Retina (tissue), 1 donor: ENCODE measurements at places on chromosomes 3 and 15.

GRCh38 chr3:195001961-195002861, 268.7 kb downstream of the XXYLT1 start:
- DNase-seq = peak; percentile 60

GRCh38 chr15:74800559-74801094, 12.0 kb upstream of the LMAN1L start:
- no peak for DNase-seq

- no peak for DNase-seq
These were observed 23.7 kb downstream of the RIOX2 start for GRCh38 chr3:97948351-97949109.

GRCh38 chr15:39783244-39783820, 691 bp upstream of the FSIP1 start:
- DNase-seq = no peak

DNA sequence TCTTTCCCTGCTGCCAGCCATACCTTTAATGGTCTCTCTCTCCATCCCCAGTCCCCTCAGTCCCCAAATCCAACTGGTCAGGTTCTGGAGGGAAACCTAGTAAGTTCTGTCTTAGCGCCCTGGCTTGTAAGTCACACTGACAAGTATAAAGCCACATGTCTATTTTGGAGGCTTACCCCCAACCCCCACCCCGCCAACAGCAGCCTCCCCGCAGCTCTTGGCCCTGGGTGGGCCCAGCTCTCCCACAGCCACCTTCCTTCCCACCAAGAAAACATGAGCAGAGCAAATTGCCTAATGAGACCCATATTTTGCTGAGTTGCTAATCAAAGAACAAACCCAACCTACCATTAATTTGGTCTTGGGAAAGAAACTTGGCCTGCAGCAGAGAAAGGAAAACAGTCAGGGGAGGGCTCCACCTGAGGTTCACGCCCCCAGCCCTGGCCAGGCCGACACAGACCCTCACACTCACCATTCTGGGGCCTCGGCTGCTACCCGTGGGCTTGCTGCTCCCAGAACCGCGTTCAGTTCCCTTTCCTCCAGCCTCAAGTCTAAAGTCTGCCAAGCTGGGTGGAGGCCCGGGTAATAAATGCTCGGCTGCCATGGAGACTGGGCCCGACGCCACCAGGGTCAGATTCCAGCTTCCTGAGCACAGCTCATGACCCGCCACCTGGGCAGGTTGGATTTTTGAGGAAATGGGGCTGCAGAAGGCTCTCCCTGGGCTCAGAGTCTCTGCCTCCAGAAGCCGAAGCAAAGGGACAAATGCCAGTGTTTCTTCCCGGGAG, at the start of gene CALML4:
CALML4 (minus strand) TSS at position 557 of the 782 bp plus-strand sequence; CDS start at position 472, 85 bp downstream.
- no peak for DNase-seq

DNA sequence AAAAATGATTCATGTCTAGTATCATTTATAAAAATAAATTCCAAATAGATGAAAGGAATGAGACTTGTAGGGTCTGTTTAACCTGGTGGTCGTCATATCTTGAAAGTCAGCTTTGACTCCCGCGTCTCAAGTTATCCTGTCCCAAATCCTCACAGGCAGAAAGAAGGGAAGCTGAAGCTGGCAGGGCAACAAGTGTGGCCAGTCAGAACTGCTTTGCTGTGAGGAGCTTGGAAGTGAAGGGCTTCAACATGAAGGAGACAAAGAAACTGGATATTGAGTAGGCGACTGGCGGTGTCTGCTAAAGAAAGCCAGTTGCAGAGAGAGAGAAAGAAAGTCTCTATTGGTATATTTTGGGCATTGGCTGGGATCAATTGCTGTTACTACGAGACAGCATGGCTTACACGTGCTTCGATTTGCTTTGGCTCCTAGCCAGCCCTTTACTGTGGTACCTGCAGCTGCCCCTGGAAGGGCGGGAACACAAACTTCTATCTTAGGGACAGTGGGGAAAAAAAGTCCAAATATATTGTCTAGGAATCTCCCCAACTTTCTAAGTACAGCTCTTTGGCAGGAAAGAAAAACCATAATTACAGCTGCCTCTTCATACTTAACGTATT, 107.2 kb downstream of the CHST2 start:
- DNase-seq = no peak

- peak; percentile 81 for DNase-seq
These were observed 50.3 kb downstream of the CHSY1 start for GRCh38 chr15:101201411-101202174.

DNA sequence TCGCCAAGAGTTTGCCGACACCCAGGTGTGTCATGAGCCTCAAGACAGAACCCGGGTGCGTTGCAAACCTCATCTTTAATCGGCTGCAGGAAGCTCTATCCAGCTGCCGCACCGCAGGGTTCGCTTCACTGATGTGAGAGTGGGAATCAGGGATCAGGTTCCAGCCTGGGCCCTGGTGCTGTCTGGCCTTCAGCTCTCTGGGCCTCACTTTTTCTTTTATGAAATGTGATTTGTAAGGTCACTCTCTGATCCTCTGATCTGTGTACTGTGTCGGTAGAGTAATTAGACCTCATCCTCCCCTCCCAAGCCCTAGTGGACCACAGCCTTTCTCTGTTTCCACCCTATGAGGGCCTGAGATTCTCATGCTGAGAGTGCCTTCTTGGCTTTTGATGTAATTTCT, 202.8 kb upstream of the UBE2E1 start:
- no peak for DNase-seq

GRCh38 chr3:177538048-177538749, 340.9 kb upstream of the TBL1XR1 start:
- DNase-seq = no peak

DNA sequence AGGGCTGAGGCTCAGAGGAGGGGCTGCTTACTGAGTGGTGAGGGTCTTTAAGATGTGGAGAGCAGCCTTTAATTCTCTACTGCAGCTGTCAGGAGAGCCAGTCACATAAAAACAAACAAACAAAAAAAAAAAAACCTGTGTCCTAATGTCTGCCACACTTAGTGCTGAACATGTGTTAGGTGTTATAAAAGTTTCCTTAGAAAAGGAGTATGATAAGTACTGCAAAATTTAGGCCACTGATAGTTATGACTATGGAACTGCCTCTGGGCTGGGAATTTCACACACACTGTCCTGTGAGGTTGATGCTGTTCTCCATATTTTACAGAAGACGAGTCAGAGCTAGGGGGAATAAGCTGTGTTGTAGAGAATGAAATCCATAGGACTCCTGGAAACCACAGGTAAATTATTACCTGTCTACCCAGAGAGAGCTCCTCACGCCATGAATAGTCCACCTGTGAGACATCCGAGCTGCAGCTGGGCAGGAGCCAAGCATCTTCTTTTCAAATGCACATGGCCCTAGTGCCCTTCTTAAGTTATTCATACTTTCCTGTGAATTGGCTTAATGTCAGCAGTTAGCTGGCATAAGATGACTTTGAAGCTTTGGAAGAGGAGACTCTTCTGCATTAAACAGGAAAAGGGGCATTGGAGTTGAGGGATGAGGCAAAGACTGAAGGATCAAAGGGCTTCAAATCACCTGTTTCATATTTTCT, 34.5 kb upstream of the SKOR1 start:
- no peak for DNase-seq

- no peak for DNase-seq
These were observed 11.4 kb upstream of the PRR20G start for GRCh38 chr3:127299276-127299675.

- DNase-seq = no peak
These were observed 428 bp downstream of the LYSMD4 start for GRCh38 chr15:99732751-99733267.

GRCh38 chr3:116423945-116424344, 21.3 kb downstream of the LSAMP start:
- DNase-seq = peak; percentile 28

- DNase-seq = no peak
These were observed 122.0 kb upstream of the BFSP2 start for GRCh38 chr3:133277813-133278212.

DNA sequence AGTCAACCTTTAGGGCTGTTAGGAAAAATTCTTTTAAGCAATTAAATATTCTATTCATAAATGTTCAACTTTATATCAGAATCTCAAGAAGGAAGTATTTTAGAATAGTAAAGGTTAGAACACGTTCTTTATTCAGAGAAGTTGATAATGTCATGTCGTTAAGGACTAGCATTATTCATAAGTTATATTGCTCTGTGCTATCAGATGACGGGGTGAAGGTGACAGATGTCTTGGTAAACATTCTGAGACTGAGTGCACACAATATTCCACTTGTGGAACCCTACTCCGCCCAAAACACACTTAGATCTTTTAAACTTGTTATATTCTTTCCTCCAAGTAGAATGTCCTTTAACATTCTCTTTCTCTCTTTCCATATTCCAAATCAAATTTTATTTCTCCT, 7.9 kb downstream of the AP4E1 start:
- no peak for DNase-seq

DNA sequence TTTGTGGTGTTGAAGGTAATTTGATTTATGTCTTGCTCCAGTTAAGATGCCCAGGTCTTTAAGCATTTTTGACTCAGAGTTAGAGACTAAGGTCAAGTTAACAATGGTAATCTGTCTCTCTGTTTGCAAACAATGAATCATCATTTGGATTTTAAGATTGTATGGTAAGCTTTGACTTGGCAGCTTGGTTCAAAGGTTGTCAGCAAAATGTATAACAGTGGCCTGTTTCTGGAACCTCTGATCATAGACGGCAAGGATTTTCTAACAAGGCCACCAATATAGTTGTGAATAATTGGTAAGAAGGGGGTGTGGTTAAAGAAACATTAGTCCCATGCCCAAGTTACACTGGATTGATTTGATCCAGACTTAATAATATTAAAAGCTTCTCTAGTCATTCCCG, 775.2 kb upstream of the GOLIM4 start:
- DNase-seq = no peak

DNA sequence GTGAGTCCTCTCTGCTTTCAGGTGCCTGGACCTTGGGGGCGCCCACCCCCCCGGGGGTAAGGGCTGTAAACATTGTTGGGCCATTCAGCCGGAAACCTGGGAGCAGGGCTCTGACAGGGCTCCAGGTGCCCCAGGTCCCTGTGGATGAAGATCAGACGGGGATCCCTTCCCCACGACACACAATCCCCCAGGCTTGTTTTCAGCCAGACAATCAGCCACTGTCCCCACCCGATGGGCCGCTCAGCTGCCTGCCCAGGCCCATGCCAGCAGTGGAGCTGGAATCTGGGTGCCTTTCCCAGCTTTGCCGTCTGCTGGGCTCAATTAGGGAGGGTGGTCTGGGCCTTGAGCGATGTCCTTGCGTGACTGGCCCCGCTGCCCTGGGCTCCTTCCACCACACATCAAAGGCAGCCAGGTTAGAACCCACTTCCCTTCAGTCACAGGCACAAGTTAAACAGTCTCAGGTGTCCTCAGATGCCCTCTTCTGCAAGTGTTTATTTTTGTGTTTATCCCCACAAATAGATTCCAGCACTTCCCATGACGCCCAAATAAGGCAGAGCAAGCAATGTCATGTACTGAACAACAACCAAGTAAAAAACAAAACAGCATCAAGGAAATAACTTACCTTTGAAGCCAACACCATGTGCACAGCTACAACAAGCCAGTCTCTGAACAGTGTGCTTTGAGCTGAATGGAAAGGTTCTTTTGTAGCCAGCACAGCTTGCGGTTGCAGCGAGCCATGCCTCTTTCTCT, 77.0 kb upstream of the ALDH1A3 start:
- no peak for DNase-seq

GRCh38 chr3:177516158-177517011, 319.1 kb upstream of the TBL1XR1 start:
- peak; percentile 63 for DNase-seq

DNA sequence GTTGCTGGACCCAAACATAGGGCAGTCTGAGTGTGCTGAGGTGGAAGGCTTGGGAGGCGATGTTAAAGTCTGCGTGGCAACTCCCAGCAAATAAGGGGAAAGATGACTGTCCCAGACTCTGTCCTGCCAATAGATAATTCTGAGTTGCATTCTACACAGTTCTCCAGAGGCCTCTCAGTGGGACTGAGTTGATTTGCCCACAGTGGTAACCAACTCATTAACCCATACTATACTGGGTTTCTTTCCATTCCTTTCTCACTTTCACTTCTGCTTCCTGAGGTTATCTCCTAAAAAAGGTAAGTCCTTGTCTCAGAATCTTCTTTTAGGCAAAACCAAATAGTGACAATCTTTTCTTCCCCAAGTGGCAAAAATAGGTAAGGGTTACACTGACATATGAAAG, 549.9 kb upstream of the DPPA4 start:
- DNase-seq = no peak

- DNase-seq = no peak
These were observed 38.6 kb upstream of the NANOGP8 start for GRCh38 chr15:35123743-35124142.

GRCh38 chr3:59306436-59306835, 256.6 kb upstream of the CFAP20DC start:
- DNase-seq = no peak

GRCh38 chr15:49037546-49037940, 8.7 kb downstream of the SECISBP2L start:
- no peak for DNase-seq

- DNase-seq = no peak
These were observed 16.2 kb upstream of the ITGA11 start for GRCh38 chr15:68447976-68448755.

DNA sequence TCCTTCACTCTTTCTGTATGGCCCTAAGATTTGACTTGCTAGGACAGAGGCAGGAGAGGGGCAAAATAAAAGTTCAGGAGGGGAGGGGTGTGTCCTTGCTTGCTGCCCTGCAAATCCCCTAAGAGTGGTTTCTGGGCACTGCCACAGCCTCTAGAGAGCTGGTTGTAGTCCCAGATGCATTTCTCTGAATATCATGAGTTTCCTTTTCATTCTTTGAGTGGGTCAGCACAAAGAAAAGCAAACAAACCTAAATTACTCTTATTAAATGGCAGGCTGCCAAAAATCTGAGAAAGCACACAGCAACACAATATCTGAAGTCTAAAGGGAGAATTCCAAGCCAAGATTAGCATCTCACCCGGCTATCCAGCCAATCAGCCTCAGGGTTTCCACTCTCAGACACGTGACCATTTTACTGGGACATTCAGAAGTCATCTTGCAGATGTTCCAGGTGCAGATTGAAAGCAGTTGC, 919.3 kb downstream of the TUSC7 start:
- no peak for DNase-seq

GRCh38 chr3:169666376-169667165, 3.1 kb upstream of the MECOM start:
- DNase-seq = peak; percentile 73

- no peak for DNase-seq
These were observed 30.5 kb downstream of the RFTN1 start for GRCh38 chr3:16482770-16483531.

DNA sequence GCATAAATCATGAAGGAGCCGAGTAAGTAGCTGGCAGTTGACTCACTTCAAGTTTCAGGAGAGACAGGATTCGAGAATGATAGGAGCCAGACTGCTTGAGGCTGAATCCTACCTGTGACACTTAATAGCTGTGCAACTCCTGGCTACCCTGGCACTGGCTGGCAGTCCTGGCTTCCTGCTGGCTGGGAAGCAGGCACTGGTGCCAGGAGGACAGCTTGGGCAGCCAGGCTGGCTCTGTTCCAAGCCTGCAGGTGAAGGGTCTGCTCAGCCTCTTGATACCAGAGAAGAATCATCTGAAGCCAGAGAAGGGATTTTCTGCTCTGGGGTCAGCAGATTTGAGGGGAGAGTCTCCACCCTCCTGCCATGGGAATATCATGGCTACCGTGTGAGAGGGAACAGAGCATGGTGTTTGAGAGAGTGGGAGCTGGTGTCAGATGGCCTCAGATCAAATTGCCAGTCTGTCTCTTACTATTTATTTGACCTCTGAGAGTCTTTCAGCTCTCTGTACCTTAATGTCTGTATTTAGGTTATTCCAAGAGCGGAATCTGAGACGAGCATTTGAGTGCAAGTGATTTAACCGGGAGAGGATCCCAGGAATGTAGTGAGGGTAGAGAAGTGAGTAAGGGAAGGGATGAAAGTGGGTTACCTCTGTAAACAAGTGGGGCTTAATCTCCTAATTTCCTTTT, 4.4 kb upstream of the XIRP1 start:
- DNase-seq = no peak
